ENCODE measurements at places on chromosomes 7 and 10.

GRCh38 chr10:112601214-112602090, 154.4 kb downstream of the VTI1A start:
- DNase-seq, result no peak

DNA sequence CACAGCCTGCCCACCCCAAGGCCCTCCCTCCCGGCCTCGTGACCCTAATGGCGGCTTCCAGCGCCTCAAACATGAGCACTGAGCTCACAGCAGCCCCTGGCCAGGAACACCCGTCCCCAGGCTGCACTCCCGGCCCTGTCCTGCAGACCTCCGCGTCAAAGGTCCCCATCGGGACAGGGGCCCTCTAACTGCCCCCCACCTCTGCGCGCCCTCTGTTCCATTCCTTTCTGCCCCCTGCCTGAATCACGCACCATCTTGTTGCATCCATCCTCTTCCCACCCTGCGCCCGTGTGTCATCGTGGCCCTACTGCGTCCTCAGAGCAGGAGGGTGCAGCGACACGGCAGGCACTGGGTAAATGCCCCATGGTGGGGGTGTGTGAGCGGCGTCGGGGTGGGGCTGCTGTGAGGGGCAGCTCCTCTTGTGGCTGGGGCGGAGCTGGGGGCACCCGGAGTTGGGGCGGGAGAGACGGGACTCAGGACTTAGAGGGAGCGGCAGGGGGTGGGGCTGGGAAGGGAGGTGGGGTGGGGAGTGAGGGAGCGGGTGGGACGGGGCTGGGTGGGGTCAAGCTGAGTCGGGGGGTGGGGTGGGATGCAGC, 13.4 kb downstream of the SLC29A4 start:
- DNase-seq, result no peak

DNA sequence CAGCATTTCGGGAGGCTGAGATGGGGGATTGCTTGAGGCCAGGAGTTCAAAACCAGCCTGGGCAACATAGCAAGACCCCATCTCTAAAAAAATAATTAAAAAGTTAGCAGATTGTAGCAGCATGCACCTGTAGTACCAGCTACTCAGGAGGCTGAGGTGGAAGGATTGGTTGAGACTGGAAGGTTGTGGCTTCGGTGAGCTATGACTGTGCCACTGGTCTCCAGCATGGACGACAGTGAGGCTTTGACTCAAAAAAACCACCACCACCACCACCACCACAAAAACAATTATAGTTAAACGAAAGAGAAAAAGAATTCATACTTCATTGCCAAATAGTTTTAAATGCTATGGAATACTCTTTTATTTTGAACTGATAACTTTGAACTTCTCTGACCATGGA, 63.4 kb downstream of the VTI1A start:
- peak; percentile 7 for DNase-seq

- DNase-seq, result no peak
These were observed 33.9 kb upstream of the IKZF1 start for GRCh38 chr7:50270531-50271018.

GRCh38 chr7:1169409-1170368, 9.7 kb upstream of the ZFAND2A start:
- DNase-seq, result peak; percentile 95

- DNase-seq, result no peak
These were observed 110.7 kb downstream of the CYTH3 start for GRCh38 chr7:6161463-6162330.

DNA sequence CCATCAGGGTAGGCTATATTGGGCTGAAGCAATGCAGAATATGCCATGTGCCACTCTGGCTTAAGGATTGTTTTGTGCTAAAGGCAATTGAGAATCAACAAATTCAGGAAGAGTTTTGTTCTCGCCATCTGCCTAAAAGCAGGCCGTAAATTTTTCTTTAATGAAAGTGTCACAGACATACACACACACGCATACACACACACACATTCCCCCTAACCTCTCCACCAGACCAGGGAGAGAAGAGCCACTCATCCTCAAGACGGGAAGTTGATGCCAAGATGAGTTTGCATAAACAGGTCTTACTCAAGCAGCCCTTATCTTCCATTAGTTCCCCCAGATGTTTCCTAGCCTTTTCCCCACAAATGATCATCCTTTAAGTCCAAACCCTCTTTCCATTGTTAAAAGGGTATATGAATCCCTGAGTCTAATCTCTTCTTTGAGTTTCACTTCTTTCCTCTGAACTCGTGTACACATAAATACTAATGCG, 59.6 kb upstream of the TRIM24 start:
- DNase-seq, result no peak

DNA sequence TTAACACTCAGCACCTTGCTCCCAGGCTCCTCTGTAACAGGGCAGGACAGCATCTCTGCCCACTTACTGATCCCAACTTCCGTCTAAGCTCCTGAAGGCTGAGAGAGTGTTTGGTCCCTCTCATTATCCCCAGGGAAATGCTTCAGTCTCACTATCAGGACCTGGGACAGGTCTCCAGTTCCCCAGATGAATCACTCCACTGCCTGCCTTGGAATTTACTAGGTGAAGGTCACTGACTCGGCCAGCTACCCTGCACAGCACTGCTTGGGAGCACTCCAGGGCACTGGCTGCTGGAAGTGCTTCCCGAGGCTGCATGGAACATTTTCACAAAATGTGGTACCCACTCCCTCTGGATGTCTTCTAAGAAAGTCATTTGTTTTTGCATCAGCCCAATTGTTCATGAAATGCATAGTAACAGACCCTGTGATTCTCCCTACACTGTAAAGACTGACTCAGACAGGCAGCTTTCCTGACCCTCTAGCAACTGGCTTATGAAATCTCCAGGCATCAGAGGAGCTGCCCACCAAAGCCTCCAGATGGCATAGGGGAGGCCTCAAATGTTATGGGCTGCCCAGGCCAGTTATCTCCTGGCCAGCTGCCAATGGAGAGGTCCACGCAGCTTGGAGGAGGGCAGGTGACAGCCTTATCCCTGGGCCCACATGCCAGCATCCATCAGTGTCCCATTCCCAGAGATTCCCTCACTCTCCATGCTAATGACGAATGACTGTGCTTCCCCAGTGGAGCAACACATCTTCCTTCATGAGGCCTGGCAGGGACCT, 89.1 kb downstream of the GFRA1 start:
- DNase-seq, result no peak

- no peak for DNase-seq
These were observed 88.6 kb downstream of the ZNF92 start for GRCh38 chr7:65462148-65462716.

- no peak for DNase-seq
These were observed 66.7 kb upstream of the IL6 start for GRCh38 chr7:22660293-22660692.

DNA sequence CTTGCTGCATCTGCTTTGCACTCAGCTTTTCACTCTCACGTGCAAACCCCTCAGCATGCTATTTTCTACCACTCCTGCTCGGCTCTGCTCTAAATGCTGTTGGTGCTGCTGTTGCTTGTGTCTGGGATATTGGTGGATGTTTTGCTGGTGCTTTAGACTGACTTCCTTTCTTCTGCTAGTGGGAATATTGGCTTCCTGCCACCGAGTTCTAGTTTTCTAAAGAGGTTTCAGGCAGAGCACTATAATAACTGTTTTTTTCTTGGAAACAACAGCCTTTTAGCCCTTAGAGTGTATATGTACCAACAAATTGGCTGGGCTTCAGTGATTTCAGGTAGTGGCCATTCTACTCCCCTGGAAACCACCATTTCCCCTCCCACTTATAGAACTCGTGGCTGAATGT, 27.8 kb downstream of the TMEM236 start:
- DNase-seq, result no peak

- no peak for DNase-seq
These were observed 201.8 kb downstream of the DYNC1I1 start for GRCh38 chr7:95974108-95974507.

- DNase-seq, result no peak
These were observed 655.0 kb upstream of the ADARB2 start for GRCh38 chr10:2392145-2392812.

GRCh38 chr10:132979491-132980425, 37.4 kb upstream of the CFAP46 start:
- DNase-seq, result no peak

- no peak for DNase-seq
These were observed 48.3 kb downstream of the A1CF start for GRCh38 chr10:50837095-50837494.

- DNase-seq, result peak; percentile 19
These were observed 20.1 kb upstream of the NMT2 start for GRCh38 chr10:15188603-15189002.

DNA sequence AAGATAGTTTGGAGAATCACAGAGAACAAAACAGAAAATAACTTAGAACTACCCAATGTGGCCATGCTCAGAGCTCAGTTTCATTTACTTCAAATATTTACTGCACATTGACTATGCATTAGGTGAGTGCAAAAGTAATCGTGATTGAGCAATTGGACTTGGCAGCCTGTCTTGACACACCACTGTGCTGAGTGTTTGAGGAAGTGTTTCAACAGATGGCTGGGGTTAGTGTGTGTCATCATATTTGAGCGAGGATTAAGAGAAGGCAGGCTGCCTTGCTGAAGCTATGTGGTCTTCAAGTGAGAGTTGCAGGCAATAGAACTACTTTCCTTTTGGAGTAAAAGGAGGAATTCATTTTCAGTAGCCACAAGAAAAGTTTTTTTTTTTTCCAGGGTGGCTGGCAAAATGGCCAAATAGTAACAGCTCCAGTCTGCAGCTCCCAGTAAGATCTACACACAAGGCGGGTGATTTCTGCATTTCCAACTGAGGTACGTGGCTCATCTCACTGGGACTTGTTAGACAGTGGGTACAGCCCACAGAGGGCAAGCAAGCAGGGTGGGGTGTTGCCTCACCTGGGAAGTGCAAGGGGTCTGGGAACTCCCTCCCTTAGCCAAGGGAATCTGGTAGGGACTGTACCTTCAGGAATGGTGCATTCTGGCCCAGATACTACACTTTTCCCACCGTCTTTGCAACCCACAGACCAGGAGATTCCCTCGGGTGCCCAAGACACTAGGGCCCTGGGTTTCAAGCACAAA, 37.6 kb downstream of the AKR1C4 start:
- no peak for DNase-seq

- no peak for DNase-seq
These were observed 204.2 kb downstream of the EMX2 start for GRCh38 chr10:117746541-117747448.

- no peak for DNase-seq
These were observed 103.9 kb downstream of the IDE start for GRCh38 chr10:92470026-92470425.

DNA sequence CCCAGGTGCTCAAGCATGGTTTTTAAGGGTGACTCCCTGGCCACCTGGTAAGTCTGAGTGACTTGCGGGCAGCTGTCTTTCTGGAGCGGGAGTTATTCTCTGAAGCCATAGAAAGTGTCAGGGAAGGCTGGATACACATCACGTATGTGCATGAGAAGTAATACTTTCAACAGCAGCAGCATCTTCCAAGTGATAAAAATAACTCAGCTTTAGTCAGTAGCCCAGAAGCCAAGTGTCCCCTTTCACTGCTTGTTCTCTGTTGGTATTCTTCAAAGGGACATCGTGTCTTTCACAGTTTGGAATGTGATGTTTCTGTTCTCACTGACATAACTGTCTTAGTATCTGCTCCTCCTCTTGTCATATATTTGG, 97.6 kb downstream of the KIAA1217 start:
- no peak for DNase-seq

GRCh38 chr7:128833148-128833945, 3.1 kb downstream of the FLNC start:
- no peak for DNase-seq
